ENCODE measurements at places on chromosomes 3 and 15.

DNA sequence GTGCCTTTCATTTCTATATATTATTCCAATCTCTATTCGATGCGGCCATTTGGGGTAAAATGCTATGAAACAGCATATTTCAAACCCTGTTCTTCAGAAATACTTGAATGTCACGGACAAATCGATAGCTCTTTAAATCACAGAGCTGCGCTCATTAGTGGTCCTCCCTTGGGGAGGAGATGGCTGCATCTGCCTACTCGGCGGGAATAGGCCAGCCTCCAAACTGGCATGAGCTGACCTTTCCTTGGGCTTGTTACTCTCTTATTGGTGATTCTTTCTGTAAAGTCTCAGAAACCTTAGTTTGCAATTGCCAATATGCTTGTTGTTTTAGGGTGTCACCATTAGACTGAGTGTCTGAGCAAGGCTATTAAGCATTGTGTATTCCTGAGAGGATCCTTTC, 120.9 kb downstream of the BDH1 start:
- no peak for DNase-seq

- no peak for DNase-seq
Observed at GRCh38 chr3:54262541-54262940, 140.2 kb downstream of the CACNA2D3 start.

- DNase-seq, result no peak
Observed at GRCh38 chr3:178297740-178298139, 238.5 kb upstream of the KCNMB2 start.

DNA sequence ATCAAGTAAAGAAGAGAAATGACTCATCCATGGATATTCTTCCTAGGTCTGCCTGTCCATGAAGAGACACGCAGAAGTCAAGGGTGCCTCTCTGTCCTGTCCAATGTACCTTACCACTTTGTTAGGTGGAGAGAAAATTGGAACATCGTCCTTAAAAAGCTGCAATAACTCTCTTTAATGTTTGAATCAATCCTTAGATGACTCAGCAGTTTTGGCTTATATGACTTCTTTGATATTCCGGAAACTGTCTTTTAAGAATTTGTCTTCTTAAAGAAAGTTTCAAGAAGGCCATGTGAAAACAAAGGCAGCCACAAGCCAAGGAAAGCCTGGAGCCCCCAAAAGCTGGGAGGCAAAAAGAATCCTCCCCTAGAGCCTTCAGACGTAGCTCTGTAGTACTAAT, 49.2 kb downstream of the MRPL3 start:
- no peak for DNase-seq

DNA sequence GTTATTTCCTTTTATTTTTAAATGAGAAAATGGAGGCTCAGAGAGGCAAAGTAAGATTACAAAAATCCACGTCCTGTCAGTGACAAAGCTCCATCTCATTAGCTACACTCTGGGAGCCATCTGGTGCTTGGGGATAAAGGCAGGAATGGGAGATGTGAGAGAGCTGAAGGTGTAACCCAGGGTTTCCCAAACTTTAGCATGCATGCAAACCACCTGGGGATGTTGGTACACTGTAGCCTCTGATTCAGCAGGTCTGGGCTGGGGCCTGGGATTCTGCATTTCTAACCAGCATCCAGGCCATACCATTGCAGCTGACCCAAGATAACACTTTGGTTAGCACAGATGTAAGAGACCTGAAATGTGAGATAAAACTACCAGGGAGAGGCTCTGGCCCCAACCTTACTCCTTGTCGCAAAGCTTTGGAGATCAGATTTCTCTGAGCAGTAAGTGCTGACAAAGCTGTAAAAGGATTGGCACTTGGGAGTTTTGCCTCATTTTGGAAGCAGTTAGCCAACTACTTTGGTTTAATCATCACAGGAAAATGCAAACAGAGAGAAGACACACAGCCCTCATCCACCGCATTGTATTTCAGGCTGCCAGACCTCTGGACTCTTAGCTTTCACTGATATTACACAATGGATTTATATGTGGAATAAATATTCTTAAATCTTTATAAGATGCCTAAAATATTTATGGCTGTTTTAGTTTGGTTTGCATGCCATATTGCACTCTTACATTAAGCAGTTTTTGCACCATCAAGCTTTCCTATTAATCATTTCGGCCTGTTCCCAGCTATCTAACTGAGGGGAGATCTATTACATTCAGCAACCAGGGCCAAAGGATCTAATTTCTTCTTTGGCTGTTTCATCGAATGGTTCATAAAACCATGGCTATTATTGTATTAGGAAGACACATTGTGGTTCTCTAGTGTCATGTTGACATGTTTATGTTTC, 263.0 kb downstream of the EBLN2 start:
- DNase-seq, result no peak

- peak; percentile 42 for DNase-seq
Observed at GRCh38 chr3:66472313-66473134, 28.3 kb downstream of the LRIG1 start.

- no peak for DNase-seq
Observed at GRCh38 chr15:42050484-42051255, 29.8 kb upstream of the PLA2G4E start.

- no peak for DNase-seq
Observed at GRCh38 chr3:157059661-157060060, 100.3 kb downstream of the CCNL1 start.

- DNase-seq, result no peak
Observed at GRCh38 chr3:97948351-97949109, 23.7 kb downstream of the RIOX2 start.

- DNase-seq, result no peak
Observed at GRCh38 chr3:155370198-155370597, 76.7 kb upstream of the STRIT1 start.

- no peak for DNase-seq
Observed at GRCh38 chr3:196412704-196413103, 19.5 kb downstream of the UBXN7 start.

DNA sequence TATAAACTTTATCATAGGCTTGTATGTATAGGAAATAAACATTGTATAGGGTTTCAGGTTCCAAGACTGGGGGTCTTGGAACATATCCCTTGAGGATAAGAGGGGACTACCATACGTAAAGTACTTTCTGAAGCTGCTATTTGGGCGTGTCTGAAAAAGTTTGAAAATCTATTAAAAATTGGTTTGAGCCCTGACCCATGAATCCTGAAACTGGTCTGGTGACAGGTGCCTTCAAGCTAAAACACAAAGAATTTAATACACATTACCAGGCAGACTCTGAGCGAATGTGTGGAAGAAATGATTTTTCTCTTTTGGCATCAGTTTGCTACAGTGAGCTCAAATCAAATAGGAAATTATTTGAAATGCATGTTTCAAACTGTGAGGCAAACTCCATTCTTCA, 16.3 kb downstream of the TF start:
- DNase-seq, result no peak

GRCh38 chr3:150913133-150913922, 8.1 kb upstream of the MINDY4B start:
- DNase-seq, result no peak

- no peak for DNase-seq
Observed at GRCh38 chr3:36918050-36918449, 26.8 kb downstream of the TRANK1 start.

DNA sequence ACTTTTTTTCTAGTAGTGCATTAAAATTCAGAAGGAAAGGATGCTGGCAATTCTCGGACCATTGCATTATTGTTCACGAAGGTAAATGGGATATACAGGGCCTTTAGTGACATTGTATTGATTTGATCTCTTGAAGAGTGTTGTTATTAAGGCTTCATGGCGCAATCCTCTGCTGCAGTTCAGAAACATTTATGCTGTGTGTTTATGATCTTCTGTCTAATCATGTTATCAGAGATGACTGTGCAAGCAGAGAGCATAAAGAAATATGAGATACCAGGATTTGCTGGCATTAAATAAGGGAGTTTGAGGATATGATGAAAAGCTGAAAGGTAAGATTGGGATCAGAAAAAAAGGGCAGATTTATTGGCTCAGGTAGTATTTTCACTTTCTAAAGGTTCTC, 180.6 kb downstream of the EPHA6 start:
- DNase-seq, result no peak

- no peak for DNase-seq
Observed at GRCh38 chr3:55655544-55655943, 168.4 kb upstream of the WNT5A start.

DNA sequence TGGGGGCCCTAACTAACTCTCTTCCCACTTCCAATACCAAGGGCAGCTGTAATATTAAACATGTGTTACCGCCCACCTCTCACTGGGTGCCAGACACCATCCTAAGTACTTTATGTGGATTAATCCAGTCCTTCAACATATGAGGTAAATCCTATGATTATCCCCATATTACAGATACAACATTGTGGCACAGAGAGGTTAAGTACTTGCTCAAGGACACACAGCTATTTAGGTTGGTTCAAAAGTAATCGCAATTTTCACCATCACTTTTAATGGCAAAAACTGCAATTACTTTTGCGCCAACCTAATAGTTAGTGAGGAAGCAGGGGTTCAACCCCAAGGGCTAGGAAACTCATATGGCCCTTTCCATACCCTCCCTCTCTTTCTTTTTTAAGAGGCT, 100.8 kb downstream of the SEMA5B start:
- DNase-seq, result no peak

DNA sequence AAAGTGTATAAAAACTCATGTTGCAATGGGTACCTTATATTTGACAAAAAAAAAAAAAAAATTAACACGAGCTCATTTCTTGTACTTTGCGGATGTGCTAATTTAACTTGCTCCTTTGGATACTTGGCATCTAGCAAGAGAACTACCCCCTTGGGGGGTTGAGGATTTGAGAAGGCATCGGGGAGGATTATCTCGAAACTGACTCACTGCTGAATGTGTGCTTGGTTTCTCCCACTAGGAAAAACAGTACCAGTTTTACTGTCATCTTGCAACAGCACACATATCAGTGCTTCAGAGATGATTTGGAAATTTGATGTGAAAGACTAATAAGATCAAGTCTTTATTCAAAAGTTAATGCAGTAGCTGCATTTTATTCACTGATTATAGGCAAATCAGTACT, 891 bp downstream of the EXOG start:
- no peak for DNase-seq

DNA sequence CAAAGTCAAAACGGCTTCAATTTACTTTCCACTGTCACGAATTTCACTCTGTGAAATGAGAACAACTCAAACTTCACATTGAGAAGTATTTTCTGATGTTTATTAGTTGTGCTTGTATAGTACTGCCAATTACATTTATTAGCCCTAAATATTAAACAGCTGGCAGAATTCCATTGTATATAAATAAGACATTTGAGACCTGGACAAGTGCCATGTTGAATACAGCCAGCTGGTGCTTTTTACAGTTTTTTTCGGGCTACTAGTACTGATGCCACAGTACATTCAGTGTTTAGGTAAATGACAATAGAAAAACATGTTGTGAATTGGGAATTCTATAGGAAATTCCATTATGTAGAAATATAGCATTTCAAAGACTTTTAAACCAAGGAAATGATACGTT, 79.0 kb downstream of the EPHA3 start:
- no peak for DNase-seq

DNA sequence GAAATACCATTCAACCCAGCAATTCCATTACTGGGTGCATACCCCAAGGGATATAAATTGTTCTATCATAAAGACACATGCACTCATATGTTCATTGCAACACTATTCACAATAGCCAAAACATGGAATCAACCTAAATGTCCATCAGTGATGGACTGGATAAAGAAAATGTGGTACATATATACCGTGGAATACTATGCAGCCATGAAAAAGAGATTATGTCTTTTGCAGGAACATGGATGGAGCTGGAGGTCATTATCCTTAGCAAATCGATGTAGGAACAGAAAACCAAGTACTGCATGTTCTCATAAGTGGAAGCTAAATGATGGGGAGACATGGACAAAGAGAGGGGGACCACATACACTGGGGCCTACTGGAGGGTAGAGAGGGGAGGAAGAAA, 5.5 kb upstream of the MYRIP start:
- DNase-seq, result no peak

DNA sequence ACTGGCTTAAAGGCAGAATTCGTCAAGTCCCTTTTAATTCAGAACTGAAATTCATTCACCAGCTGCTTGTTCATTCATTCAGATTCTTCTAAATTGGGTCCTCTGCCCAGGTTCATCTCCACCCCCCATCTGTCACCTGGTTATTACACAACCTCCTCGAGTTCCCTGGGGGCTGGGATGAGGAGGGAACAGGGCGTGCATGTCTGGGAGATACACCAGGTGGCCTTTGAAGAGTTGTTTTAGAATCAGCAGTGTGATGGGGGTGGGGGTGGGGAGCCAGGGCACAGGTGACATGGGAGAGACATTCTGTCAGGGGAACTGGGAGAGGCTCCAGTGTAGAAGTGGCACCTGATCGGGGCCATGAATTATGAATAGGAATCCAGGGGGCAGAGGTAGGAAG, 8.2 kb downstream of the SNX33 start:
- peak; percentile 82 for DNase-seq

DNA sequence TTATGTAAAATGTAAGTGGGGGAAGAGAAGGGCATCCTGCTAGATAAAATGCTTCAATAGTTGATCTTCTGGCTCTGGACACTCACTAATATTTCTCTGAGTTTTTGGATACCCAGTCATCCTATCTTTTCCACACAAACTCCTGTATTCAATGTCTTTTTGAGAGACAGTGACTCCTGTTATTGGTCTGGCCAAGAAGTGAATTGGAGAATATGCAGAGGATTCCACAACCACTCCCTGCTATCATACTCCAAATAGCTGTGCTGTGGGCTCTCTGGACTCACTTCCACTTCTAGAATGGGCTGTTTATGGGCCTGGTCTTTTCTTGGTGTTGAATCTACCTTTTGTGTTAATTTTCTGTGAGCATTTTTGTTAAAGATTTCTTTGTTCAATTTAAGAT, 376.8 kb downstream of the NLGN1 start:
- no peak for DNase-seq

GRCh38 chr15:41019174-41019573, 65.9 kb downstream of the CHAC1 start:
- DNase-seq, result no peak
